Stimulated activated CD8-positive, alpha-beta memory T cell treated with anti-CD3 and anti-CD28 coated beads, Interleukin-15, amount 100 ng/mL, for 4 hours (primary cell): ENCODE measurements at places on chromosomes 1 and 21.

DNA sequence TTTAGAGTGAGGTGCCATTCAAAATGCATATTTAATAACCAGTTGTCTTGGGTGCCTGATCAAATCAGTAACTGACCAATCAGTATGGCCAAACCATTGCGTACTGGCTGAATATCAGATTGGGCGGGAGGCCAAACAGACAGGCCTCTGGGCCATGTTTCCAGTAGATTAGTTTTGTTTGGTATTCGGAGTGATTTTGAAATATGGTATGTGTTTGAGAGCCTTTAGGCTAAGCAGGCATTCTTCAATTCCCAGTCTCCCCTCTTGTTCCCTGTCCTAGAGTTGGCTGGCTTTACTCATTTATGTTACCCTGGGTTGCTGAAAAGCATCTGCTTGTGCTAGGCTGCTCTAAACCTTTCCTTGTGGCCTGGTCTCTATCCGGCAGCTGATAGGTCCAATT, 80.1 kb downstream of the BACH1 start:
- no peak for DNase-seq

DNA sequence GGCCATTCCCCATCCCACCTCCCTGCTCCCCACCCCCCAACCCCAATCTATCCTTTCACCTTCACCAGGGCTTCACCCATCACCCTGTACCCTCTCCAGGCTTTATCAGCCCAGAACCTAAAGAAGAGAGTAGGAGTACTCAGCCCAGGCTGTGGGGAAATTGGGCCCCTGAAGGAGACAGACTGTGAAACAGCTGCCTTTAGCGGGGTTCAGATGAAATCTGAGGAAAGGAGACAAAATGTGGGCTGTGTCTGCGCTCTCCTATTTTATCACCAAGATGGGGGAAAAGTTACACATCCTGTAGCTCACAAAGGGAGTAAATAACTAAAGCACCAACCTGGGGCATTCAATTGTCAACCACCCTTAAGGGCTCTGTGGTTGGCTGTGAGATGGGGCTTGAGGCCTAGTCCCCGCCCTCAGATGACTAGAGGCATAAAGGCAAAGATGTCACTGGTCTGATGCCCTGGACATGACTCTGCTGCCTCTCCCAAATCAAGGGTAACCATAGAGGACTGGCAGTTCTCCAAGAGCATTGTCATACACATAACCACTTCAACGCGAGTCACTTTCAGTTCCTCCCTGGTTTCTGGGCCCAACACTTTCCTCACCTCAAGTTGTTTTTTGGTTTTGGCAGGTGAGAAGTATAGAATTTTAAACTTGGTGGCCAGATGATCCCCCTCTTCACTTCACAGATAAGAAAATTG, 30.0 kb downstream of the SLC27A3 start:
- peak; percentile 23 for DNase-seq

GRCh38 chr1:186306533-186306932, 68.5 kb downstream of the TPR start:
- no peak for DNase-seq

GRCh38 chr1:39574646-39575045, 1.9 kb downstream of the PABPC4 start:
- no peak for DNase-seq

DNA sequence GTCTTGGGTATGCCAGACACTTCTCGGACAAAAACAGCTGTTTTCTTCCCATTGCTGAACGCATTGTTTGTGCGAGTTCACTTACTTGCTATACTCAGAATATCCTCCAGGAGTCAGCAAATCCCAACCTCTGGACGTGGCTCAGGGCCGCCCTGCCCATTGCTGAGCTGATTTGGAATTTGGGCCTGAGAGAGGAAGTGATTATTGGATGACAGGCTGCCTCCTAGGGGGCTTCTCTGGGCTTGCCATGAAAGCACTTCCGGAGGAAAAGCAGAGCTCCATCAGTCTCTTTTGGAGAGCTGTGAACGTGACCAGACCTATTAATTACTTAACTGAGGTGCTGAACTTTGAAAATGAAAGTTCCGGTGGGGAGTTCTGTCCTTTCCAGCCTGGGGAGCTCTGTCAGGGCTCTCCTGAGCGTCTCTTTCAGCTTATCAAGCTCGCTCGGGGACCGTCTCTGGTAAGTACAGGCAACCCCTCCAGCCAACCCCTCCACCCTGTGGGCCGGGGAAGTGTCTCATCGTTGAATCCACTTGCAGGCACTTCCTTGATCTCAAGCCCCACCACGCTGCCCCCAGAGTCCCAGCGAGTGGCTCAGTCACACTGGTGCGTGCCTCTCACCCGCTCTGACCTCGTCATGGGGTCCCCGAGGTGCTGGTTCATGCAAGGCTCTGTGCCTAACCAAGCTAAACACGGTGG, 76.9 kb downstream of the CLIC6 start:
- peak; percentile 20 for DNase-seq

GRCh38 chr1:107919953-107920352, 45.0 kb downstream of the VAV3 start:
- DNase-seq: no peak

GRCh38 chr1:171664976-171665375, 12.5 kb upstream of the MYOC start:
- no peak for DNase-seq

DNA sequence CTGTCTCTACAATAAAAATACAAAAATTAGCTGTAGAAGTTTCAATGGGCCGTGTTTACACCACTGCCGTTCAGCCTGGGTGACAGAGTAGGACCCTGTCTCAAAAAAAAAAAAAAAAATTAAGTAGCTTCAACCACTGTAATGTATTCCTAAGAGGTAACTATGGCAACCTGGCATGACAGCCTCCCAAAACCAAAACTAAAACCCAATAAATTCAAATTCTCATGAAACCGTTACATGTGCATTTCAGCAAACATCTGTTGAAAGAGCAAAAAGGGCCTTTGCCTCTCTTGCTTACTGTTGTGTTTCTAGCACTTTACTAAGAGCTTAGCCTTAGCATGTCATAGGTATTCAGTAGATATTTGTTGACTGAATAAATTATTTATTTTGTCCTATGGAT, 33.5 kb downstream of the ODR4 start:
- DNase-seq: no peak

GRCh38 chr1:41365772-41366454, 4.7 kb downstream of the FOXO6 start:
- DNase-seq: no peak

DNA sequence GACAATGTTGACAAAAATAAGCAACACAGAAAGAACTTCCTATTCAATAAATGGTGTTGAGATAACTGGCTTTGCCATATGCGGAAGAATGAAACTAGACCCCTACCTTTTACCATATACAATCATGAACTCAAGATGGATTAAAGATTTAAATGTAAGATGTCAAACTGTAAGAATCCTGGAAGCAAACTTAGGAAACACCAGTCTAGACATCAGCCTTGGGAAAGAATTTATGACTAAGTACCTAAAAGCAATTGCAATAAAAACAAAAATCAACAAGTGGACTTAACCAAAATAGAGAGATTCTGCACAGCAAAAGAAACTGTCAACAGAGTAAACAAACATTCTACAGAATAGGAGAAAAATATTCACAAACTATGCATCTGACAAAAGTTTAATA, 16.1 kb upstream of the CLDN8 start:
- DNase-seq: no peak

DNA sequence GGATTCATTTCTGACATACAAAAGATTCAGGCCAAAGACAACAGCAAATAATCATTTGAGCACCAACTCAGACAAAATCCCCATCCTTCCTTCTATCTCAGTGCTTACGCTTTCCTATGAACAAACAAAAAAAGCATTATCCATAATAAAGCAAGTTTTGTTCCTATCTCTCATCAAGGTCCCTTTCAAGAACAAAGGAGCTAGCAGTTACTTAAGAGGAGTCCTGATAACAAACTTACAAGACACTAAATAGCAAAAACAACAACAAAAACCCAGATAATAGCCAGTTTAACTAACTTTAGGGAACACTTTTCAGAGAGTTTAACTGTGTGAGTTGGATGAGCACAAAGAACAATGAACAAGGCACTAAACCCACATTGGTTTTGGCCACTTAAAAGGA, 10.5 kb downstream of the EVI5 start:
- DNase-seq: no peak

DNA sequence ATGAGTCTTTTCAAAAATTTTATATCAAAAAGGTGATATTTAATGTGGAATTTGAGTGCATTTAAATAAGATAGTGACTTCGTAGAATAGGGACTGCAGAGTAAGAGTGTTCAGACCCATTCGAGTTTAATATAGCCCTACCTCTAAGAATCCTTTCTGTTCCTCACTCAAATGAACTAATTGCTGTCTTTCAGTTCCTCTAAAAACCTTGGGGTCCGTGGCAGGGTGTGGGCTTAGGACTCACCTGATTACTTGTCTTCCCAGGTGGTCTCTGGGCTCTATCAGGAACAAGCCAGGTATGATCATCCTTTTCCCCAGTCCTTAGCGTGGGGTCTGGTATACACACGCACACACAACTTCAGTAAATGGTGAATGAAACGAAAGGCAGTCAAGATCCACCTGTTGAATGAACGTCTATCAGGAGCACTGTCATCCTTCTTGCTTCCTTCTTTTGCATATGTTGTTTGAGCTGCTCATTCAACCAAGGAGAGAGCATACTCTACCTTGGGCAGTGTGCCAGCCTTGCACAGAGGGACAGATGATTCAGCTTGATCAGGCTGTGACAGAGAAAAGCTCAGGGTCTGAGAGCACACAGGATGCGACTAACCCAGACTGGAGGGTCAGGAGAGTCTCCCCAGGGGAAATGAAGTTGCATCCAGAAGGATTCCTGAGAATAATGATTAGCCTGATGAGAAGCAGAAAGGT, 1.2 kb upstream of the RNF11 start:
- peak; percentile 2 for DNase-seq

DNA sequence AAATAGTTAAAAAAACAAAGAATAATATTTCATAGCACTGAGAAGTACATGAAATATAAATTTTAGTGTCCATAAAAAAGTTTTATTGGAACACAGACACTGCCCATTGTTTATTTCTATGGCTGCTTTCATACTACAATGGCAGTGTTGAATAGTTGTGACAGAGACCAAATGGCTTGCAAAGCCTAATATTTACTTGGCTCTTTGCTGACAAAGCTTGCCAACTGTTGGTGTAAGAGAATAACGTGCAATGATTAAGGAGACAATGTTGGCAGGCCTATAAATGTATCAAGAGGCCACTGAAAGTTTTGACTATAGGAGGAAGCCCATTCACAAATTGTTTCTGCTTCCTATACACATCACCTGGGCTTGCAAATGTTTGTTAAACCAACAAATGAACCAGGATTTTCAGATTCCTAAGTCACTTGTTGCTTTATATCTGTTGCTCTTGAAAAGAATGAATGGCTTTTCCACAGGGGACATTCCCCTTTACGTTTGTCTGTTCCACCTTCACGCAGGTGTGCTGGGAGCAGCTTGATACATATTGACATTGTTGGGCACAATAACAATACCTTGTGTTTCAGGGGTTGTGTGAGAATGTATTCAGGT, 5.5 kb upstream of the ST6GALNAC3 start:
- DNase-seq: no peak

DNA sequence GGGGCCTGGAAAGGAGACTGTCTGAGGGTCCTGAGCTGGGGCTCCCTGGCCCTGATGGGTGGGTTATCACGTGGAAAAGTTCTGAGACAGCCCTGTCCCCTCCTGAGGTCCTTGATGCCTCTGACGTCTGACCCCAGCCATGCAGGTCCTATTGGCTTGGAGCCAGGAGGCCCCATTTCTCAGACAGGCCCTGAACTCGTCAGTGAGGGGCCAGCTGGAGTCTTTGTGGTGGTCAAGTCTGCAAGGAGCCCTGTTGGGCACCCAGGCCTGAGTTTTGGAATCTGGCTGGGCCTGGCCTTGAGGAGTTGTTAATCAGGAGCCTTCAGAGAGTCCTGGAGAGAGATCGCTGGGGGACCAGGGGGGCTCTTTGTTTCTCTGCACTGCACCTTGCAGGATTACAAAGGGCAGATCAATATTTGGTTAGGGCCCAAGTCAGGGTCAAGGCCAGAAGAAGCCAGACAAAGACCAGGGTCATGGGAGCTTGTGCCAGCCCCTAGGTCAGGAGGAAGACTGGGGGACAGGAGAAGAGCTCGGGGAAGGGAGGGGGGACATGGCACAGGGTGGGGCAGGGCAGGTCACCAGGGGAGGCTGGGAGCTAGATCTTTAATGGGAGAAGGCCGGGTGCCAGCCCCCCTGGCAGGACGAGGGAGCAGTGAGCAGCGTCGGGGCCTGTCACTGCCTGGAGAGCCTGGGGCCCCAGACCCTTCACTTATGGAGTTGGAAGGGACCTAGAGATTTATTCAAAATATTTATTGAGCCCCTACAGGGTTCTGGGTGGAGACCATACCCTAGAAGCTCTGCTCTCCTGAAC, 83.2 kb downstream of the PTPRU start:
- no peak for DNase-seq

GRCh38 chr1:7250176-7250575, 464.9 kb downstream of the CAMTA1 start:
- no peak for DNase-seq

DNA sequence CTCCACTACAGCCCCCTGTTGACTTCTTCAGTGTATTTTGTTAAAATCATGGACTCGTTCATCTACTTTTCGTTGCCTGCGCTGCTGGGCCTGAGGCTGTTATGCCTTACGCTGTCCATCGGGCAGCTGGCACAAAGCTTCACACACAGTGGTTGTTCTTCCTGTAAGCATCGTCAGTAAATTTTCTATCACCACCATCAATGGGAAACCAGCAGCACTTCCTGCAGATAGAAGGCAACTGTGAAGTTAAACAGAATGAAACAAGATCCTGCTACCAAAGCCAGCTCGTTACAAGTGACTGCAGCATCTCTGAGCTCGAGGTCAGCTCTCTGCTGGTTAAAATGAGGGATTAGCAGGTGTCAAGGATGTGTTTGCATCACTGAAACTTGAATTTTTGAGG, 21.9 kb upstream of the PADI6 start:
- no peak for DNase-seq

DNA sequence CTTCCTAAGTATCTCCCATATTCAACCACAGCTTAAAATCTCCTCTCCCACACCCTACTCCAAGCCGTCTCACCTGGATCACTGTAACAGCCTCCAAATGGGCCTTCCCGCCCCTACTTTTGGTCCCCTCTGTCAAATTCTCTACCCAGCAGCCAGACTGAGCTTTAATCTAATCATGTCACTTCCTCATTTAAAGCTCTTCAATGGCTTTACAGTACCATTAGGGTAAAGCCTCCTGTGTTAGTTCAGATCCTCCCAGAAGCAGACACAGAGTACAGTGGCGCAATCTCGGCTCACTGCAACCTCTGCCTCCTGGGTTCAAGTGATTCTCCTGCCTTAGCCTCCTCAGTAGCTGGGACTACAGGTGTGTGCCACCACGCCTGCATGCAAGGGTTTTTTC, 46.8 kb upstream of the PSEN2 start:
- no peak for DNase-seq

GRCh38 chr1:78355656-78356055, 135.1 kb upstream of the PTGFR start:
- no peak for DNase-seq
